ENCODE measurements at places on chromosomes 4 and X.

DNA sequence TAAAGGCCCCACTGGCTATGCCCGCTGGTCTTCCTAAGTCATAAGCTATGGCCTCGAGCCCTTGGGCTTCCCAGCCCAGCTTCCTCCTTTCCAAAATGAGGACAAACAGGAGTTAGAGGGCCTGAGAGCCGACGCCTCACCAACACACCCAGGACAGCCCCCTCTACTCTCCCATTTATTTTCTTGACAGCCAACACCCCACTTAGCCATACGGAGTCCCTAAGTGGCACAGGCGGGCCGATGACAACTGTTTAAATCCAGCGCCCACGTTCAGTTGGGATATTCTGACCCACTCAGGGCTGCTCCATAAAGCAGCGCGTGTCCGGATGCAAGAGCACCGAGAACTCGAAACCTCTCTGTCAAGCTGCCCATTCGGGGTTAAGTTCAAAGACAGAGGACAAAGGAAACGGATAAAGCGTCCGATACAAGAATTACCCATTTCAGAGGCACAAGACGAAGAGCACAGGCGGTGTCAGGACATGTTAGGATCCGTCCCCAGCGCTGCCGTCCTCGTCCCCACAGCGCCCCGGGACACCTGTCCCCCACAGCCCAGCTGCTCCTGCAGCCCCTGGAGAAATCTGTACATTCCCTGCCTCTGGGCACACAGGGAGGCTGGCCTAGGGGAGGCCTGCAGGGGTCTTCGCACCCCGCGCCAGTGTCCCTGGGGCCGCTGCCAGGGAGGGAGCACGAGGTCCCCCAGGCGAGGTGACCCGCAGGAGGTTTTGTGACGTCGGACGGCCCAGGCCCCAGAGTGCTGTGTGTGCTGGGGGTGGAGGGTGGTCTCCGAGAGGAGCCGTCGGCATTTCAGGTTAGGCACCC, 1.2 kb downstream of the PRKX start:
- DNase-seq = no peak

DNA sequence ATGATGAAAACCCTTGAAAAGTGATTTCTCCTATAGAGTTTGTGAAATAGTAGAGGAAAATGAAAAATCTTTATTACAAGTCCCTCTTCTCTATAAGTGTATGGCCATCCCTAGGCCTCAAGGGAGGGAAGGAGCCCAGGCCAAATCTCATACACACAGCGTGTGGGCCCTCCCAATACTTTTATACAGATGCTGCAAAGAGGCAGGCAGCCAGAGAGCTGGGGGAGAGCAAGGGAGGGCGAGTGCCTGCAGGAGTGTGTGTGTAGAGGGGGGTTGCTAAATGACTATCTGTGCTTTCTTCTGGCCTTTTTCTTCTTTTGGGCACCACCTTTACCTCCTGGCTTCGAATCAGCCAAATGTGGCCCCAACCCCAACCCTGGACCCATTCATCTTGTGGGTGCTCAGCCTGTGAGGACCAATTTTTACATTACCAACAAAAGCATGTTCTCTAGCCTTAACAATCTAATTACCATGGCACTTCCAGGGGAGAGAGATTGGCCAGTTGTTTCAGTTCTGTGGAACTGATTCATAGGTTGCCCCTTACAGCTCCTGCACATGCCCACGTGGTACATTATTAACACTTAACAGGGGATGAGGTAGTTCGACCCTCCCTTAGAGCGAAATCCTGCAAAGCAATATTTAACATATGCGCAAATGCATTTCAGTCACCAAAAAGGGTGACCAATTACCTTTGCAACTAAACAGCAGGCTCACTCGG, 2.0 kb downstream of the GPC3 start:
- DNase-seq = no peak

DNA sequence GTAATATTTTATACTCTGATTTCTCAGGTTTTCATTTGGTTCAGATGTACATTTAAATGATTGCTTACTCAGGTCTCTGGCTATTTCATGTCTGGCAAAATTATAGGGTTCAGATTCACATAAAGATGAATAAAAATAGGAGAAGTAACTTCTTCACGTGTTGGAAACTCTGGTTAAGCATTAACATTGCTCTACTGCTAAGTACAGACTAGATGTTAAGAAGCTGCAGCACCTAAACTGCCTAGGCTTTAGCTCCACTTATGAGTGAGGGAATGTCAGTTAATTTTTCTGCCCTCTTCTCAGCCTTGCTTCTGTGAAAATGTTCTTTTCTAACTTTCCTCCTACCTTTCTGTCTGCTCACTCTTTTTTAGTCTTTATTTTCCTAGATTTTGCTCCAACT, 361.2 kb downstream of the ARAP2 start:
- DNase-seq = no peak

DNA sequence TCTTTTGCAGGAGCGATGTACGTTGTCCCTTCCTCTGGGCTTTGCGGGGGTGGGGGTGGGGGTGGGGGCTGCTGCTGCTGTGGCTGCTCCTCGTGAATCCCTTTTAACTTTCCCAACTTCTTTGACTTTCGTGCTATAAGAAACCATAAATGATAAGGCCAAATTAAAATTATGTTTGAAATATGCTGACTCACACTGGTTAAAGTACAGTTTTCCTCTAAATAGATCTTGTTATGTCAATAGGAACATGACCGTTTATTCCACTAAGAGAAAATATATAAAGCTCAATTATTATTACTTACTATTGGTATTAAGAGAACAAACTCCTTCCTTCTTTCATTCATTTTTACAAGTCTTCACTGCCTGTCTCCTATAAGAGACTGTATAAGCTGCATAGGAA, 287.4 kb downstream of the NR3C2 start:
- no peak for DNase-seq

GRCh38 chr4:169604131-169604900, 8.1 kb downstream of the NEK1 start:
- DNase-seq = no peak

GRCh38 chr4:141654098-141654497, 17.7 kb downstream of the IL15 start:
- DNase-seq = peak; percentile 5

- DNase-seq = no peak
These were observed 10.1 kb downstream of the XAGE5 start for GRCh38 chrX:52821079-52821760.

DNA sequence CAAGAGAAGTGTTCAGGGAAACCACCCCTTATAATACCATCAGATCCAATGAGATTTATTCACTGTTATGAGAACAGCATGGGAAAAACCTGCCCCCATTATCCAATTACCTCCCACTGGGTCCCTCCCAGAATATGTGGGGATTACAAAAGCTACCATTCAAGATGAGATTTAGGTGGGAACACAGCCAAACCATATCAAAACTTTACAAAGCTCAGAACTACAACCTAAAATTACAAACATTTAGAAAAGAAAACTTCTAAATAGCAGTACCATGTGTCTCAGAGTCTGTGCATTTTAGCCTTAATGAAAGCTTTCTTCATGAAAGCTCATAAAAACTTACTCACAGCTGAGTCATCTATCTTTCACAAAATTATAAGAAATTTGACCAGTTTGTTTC, 1442.8 kb upstream of the PCDH7 start:
- no peak for DNase-seq

- DNase-seq = no peak
These were observed 24.8 kb downstream of the SLC2A9 start for GRCh38 chr4:9996319-9997110.

- no peak for DNase-seq
These were observed 12.9 kb upstream of the RAB33B start for GRCh38 chr4:139441029-139441428.

- DNase-seq = no peak
These were observed 610.6 kb upstream of the DIPK2B start for GRCh38 chrX:45811326-45811725.

DNA sequence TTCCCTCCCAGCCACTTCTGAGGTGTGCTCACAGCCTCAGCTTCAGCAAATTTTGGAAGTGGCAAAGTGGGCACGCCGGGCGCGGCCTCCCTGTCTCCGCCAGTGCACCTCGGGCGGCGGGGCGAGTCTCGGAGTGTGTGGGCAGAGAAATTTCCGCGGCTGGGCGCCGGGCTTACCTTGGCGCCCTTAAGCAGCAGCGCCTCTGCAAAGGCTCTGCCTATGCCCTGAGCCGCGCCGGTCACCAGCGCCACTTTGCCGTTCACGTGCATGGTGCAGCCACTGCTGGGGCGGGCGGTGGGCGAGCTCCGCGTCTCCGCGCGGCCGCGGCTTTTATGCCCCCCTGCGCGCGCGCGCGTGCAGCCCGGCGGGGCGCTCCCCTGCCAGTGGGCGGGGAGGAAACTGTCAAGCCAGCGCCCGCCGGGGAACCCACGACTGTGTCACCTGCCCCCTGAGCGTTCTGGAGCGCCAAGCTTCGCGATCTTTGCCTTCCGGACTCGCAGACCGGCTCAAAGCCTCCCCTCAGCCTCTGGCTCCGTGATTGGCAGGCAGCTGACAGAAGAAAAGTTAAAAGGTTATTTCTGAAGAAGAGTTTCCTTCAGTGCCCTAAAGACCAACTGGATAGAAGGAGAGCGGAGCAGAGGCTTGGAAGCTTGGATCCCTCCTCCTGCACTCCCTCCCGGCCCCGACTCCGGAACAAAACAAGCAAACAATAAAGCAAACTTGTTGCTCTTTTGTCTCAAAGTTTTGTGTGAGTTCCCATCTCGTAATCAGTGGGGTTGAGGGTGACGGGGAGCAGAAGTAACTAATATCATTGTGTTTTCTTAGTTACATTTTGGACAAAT, at the start of gene HPGD:
Gene HPGD (minus strand): TSS at position 306 of the 842 bp plus-strand sequence. CDS start 37 bp downstream, at position 269.
- DNase-seq = no peak

DNA sequence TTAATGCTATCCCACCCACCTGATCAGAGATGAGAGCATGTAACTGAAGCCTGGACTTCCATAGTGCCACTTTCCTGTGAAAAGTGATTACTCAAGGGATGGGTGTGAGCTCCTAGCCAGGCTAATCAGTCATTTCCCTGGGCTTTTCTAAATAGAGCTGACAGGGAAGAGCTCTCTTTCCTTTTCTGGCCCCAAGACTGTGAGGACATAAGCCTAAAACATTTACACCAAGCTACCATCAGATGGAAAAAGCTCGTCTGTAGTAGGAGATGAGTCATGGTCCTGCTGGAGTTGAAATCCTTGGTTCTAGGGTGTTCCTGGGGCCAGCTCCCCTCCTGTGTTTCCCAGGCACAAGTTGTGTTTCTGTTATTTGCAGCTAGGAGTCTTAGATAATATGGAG, 52.4 kb upstream of the NDP start:
- no peak for DNase-seq

DNA sequence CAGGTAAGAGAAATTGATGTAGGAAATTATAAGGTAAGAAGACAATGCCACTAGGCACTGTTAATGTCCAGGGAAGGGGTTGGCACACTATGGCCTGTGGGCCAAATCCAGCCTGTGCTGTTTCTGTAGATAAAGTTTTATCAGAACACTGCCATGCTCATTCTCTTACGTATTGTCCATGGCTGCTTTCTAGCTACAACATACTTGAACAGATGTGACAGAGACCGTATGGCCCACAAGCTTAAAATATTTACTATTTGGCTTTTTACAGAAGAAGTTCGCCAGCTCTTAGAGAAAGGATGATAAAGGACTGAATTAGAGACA, 168.0 kb downstream of the CDS1 start:
- no peak for DNase-seq

GRCh38 chr4:142091085-142091513, 454.7 kb downstream of the IL15 start:
- DNase-seq = peak; percentile 8

DNA sequence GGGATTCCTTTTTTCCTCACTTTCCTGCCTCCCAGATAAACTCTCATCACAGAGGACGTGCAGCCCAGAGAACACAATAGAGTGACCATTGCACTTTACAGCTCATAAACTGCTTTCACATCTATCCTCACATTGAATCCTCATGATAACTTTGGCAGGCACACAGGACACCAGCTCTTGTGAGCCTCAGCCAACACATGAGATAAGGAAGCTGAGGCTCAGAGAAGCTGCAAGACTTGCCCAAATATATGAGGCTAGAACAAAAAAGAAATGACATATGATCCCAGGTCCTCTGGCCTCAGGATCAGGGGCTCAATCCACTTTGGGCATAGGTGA, 85.0 kb upstream of the CPEB2 start:
- no peak for DNase-seq

DNA sequence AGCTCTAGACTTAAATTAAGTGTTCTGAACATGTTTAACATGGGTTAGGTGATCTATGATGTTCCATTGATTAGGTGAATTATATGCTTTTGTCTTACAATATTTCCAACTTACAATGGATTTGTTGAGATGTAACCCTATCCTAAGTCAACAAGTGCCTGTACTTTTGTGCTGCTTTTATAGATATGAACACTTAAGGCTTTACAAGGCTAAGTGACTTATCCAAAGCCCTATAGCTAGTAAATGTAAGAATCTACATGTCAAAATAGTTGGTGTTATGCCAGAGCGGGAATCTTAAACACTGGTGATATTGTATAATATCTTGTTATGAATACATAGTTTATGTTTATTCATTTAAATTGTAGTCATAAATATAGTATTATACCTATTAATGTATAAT, 1629.1 kb upstream of the IGFBP7 start:
- no peak for DNase-seq

All from thoracic aorta (tissue), 2 donors.